Foreskin keratinocyte (primary cell): ENCODE measurements at places on chromosomes 16 and 17. TPM values are rescaled to one million over a fixed set of nuclear protein-coding genes. Genes with fewer than 3 reads are reported as not detected.

KRTAP2-2 gene
- total RNA-seq = not detected in 2 replicates

PLA2G10 gene
- total RNA-seq = 0.34 and 0.71 TPM in 2 replicates

NDRG4 gene
- total RNA-seq = 3.7 and 5.6 TPM in 2 replicates

AIPL1 gene
- not detected in 2 replicates for total RNA-seq

BAHCC1 gene
- 4.4 and 5.6 TPM in 2 replicates for total RNA-seq

TBC1D3 gene
- 1.8 TPM in 1 of 2 replicates, not detected in the other for total RNA-seq

KRTAP4-3 gene
- not detected in 2 replicates for total RNA-seq

IRX3 gene
- 4.3 and 5.1 TPM in 2 replicates for total RNA-seq

NPW gene
- total RNA-seq = 0.60 and 0.78 TPM in 2 replicates

TEKT1 gene
- total RNA-seq = not detected in 2 replicates

IGSF6 gene
- total RNA-seq = 0.03 and 0.04 TPM in 2 replicates

TNFRSF13B gene
- not detected in 2 replicates for total RNA-seq

TBC1D3B gene
- total RNA-seq = 0.81 and 0.85 TPM in 2 replicates

SSTR5 gene
- total RNA-seq = not detected in 2 replicates

AURKB gene
- total RNA-seq = 78.7 and 102 TPM in 2 replicates

AOC3 gene
- total RNA-seq = 0.14 and 0.24 TPM in 2 replicates

SPATA32 gene
- not detected in 2 replicates for total RNA-seq

ENPP7 gene
- total RNA-seq = not detected in 2 replicates

CDYL2 gene
- 6.2 and 8.9 TPM in 2 replicates for total RNA-seq

KRT9 gene
- total RNA-seq = 1.0 and 1.3 TPM in 2 replicates

GAS2L2 gene
- total RNA-seq = not detected in 2 replicates

MYOCD gene
- total RNA-seq = 0.07 TPM in 1 of 2 replicates, not detected in the other

LHX1 gene
- not detected in 2 replicates for total RNA-seq

MON1B gene
- total RNA-seq = 16.8 and 18.6 TPM in 2 replicates

CHP2 gene
- not detected in 2 replicates for total RNA-seq

GPR179 gene
- not detected in 2 replicates for total RNA-seq

HOXB7 gene
- total RNA-seq = 0.28 and 0.54 TPM in 2 replicates

TSPAN10 gene
- 0.67 and 0.71 TPM in 2 replicates for total RNA-seq

SLC5A11 gene
- total RNA-seq = not detected in 2 replicates

CRYBA1 gene
- not detected in 2 replicates for total RNA-seq

TP53TG3C gene
- not detected in 2 replicates for total RNA-seq

HEATR9 gene
- total RNA-seq = not detected in 2 replicates

MYO15B gene
- total RNA-seq = 0.67 and 0.75 TPM in 2 replicates

BCL6B gene
- total RNA-seq = 0.07 and 0.10 TPM in 2 replicates

BRD7 gene
- total RNA-seq = 71.0 and 78.8 TPM in 2 replicates

ABCC12 gene
- not detected in 2 replicates for total RNA-seq

GDPD3 gene
- total RNA-seq = 0.60 and 0.78 TPM in 2 replicates

CALB2 gene
- total RNA-seq = 0.07 TPM in 1 of 2 replicates, not detected in the other

NOG gene
- 6.1 and 6.2 TPM in 2 replicates for total RNA-seq

PIMREG gene
- 18.2 and 28.7 TPM in 2 replicates for total RNA-seq

OTOP2 gene
- total RNA-seq = not detected in 2 replicates

ANKRD13B gene
- total RNA-seq = 9.2 and 11.7 TPM in 2 replicates

CTF1 gene
- 0.95 and 1.6 TPM in 2 replicates for total RNA-seq

ABCC11 gene
- 0.10 and 0.11 TPM in 2 replicates for total RNA-seq

C17orf50 gene
- not detected in 2 replicates for total RNA-seq

EFCAB5 gene
- total RNA-seq = 0.28 and 0.41 TPM in 2 replicates

HIGD1B gene
- total RNA-seq = not detected in 2 replicates

TEX19 gene
- total RNA-seq = 0.07 TPM in 1 of 2 replicates, not detected in the other
